COLO829 (cell line): ENCODE measurements at places on chromosomes 4 and X.

GRCh38 chrX:843306-843705 is 212.7 kb downstream of the SHOX start:
- DNase-seq: no peak

DNA sequence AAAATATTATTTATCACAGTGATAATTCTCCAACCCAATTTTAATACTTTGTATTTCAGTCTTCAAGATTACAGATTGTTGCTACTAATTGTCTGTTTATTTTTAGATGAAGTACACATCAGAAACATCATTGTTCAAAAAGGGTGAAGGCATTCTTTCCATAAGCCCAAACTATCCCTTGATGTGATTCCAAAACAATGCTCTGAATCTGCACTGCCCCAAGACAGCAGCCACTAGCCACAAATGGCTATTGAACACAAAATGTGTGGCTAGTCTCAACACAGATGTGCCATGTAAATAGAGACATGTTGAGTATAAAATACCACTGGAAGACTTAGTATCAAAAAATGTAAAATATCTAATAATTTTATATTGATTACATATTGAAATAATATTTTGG is 150.7 kb upstream of the MAB21L2 start:
- no peak for DNase-seq

DNA sequence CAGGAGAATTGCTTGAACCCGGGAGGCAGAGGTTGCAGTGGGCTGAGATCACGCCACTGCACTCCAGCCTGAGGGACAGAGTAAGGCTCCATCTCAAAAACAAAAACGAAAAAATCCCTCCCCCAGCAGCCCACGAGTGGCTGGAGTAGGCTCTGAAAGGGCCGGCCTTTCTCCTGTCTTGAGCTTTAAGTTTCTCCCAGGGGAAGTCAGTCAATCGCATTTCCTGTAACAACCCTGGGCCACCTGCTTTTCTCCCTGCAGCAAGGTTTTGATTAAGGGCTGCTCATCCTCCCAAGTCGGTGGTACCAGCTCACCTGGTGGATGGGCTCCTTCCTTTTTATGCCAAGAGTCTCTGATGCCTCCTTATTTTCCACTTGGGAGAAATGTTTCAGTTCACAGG is 2.0 kb upstream of the NYX start:
- no peak for DNase-seq

DNA sequence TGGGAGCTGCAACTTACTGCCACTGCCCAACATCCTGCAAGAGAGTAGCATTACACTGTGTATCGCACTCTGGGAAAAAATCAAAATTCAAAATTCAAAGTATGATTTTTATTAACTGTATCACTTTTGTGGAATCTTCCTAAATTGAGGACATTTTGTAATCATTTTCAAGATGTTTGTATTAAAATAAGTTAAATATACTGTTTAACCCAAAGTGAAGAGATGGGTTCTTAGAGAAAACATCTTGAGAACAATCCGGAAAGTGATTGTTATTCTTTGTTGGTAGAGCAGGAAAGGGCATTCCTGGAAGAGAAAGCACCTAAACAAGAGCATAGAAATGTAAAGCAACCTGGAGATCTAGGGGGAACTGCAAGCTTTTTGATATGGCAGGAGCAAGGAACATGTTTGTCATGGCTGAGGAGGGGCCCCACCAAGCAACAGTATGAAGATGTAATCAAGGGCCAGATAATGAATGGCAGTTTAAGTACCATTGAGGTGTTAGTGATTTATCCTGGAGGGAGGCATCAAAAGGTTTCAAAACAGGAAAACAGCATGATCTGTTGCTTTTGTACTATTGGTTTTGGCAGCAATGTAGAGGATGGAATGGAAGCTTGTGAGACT is 14.1 kb upstream of the SEC24D start:
- no peak for DNase-seq
